ENCODE measurements at places on chromosomes 4 and X.

GRCh38 chr4:159398236-159398638 is 295.4 kb downstream of the RAPGEF2 start:
- peak; percentile 21 for DNase-seq

GRCh38 chrX:118756101-118756500 is 28.7 kb downstream of the IL13RA1 start:
- peak; percentile 32 for DNase-seq

- no peak for DNase-seq
These were observed 30.6 kb downstream of the USP46 start for GRCh38 chr4:52628543-52628942.

DNA sequence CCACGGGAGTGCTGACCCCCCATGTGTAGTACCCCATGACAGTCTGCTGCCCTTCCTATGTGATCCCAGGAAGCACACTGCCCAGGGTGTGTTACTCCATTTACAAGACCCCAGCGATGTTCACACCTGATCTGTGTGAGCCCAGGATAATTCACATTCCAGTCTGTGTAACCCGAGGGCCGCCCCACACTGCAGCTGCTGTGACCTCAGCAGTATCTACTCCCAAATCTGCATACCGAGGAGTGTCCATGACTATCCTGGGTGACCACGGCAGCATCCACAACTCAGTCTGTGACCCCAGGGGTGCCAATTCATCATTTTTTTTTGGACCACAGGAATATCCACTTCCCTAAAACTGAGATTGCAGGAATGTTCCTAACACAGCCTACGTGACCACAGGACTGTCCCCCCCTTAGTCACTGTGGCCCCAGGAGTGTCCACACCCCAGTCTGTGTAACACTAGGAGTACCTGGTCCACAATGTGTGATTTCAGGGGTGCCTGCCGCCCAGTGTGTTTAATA is 7.8 kb upstream of the GLOD5 start:
- DNase-seq, result no peak

GRCh38 chrX:38850807-38851544 is 49.7 kb downstream of the MID1IP1 start:
- DNase-seq, result no peak

DNA sequence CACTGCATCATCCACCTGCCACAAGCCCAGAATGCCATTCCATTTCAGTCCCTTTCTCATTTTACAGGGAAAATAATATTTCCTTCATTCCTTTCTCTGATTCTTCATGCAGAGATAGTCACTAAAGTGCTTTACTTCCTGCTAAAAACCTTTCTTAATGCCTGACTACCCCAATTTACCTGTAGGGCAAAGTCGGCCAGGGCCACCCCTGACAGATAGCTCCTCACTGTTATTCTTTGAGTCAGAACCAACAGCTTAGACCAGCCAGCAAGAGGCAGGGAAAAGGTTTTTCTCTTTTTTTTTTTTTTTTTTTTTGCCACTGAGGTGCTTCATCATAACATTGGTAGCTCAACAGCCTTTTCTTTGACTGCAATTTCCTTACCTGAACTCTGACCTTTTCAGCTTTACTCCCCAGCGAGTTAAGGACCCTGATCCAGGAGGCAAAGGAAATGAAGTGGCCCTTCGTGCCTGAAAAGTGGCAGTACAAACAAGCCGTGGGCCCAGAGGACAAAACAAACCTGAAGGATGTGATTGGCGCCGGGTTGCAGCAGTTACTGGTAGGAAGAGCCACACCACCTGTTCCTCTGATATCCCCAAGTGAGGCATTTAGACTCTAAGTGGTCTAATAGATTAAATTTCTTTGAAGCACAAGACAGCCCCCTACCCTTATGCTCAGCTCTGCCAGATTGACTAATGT is 85.0 kb downstream of the ALPK1 start:
- DNase-seq, result no peak

DNA sequence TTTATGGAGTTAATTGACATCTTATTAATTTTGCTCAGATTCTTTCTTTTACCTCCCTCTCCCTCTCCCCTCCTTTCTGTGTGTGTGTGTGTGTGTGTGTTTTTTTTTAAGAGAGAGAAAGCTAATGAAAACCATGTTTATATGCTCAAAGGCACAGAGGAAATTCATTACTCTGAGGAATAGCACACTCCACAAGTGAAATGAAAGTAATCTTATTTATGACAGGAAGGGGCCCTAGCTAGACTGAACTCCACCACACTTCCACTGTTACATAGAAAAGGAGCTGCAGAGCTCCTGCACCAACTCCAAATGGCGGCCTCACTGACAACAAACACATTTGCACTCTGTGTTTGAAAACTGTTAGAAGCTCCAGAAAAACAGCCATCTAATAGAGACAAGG is 150.6 kb downstream of the RASL11B start:
- no peak for DNase-seq

GRCh38 chr4:147828331-147828905 is 96.5 kb downstream of the ARHGAP10 start:
- peak; percentile 62 for DNase-seq

GRCh38 chr4:72987741-72988729 is 81.5 kb downstream of the COX18 start:
- peak; percentile 27 for DNase-seq

GRCh38 chrX:27915617-27916016 is 65.6 kb downstream of the DCAF8L1 start:
- DNase-seq, result peak; percentile 60

DNA sequence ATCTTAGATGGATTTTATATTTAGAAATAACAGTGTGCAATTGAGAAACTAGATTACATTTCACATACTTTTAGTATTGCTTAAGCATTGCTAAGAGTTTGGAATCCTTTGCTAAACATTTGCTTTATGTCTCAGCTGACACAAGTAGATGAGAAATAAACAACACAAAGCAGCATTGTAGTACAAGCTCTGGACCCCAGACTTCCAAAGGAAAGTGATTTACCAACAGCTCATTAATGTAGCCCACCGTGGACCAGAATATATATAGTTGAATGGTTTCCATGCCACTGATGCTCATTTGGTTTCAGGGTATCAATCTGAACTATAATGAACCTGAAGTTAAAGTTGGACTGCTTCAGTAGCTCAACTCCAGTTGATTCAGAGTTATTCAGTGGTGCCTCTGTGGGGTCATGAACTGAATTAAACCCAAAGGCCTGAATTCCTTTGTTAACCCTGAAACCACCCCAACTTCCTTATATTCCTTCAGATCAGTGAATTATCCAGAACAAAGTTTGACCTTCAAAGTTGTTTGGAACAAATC is 132.1 kb upstream of the NEIL3 start:
- peak; percentile 69 for DNase-seq
